ENCODE measurements at places on chromosomes 4 and X.

- no peak for DNase-seq
These were observed 3.9 kb upstream of the CHRNA9 start for GRCh38 chr4:40331101-40331745.

GRCh38 chr4:112916868-112917267 is 132.6 kb upstream of the ANK2 start:
- DNase-seq: no peak

DNA sequence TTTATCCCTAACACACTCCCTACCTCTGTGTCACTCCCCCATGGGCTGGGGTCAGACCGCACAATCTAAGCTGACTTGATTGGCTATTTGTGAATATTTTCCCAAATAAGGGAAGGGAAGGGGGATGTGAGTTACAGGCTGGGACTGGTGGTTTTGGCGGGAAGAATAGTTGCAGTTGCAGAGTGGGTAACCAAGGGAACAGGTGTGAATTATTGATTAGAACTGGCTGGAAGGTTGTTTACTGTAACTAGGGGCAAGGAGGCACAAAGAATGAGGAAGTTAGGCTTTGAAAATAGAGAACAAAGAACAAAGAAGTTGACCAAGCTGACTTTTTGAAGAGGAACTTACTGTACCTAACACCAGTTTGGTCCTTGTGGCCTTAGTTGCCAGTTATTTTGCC is 88.0 kb upstream of the XAGE2 start:
- no peak for DNase-seq

DNA sequence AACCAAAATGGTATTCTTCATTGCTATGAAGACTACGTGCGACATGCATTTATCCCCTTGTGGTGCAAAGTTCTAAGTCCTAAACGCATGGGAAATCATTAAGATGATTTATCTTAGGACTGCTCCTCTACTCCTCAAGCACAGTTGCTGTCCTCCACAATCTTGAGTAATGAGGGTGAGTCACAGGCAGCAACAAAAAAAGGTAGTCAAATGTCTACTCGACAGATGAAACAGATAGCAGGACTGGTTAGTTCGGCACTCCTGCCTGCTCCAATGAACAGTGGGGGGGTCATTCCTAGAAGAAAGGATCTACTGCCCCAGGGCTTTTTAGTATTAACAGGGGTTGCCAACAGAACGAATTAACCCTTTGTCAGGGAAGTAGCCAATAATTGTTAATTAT is 233.7 kb upstream of the FGF13 start:
- DNase-seq: no peak

DNA sequence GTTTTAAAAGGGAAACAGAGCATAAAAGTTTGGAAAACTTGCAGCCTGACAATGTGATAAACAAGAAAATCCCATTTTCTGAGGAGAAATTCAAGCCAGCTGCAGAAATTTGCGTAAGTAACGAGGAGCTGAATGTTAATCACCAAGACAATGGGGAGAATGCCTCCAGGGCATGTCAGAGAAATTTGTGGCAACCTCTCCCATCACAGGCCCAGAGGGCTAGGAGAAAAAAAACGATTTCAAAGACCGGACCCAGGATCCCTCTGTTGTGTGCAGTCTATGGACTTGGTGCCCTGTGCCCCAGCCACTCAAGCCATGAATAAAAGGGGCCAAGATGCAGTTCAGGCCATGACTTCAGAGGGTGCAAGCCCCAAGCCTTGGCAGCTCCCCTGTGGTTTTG is 355.4 kb upstream of the NDST3 start:
- DNase-seq: no peak

DNA sequence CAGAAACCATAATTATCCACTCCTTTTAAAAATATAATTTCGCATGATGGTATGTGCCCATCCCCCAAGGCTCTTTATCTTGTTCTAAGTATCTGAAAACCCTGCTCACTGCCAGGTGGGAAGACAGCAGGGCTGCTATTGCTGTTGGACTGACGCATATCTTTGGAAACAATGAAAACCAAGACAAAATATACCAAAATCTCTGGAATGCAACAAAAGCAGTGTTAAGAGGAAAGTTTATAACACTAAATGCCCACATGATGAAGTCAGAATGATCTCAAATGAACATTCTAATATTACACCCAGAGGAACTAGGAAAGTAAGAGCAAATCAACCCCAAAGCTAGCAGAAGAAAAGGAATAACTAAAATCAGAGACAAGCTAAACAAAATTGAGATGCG is 162.0 kb downstream of the FAM47B start:
- no peak for DNase-seq

DNA sequence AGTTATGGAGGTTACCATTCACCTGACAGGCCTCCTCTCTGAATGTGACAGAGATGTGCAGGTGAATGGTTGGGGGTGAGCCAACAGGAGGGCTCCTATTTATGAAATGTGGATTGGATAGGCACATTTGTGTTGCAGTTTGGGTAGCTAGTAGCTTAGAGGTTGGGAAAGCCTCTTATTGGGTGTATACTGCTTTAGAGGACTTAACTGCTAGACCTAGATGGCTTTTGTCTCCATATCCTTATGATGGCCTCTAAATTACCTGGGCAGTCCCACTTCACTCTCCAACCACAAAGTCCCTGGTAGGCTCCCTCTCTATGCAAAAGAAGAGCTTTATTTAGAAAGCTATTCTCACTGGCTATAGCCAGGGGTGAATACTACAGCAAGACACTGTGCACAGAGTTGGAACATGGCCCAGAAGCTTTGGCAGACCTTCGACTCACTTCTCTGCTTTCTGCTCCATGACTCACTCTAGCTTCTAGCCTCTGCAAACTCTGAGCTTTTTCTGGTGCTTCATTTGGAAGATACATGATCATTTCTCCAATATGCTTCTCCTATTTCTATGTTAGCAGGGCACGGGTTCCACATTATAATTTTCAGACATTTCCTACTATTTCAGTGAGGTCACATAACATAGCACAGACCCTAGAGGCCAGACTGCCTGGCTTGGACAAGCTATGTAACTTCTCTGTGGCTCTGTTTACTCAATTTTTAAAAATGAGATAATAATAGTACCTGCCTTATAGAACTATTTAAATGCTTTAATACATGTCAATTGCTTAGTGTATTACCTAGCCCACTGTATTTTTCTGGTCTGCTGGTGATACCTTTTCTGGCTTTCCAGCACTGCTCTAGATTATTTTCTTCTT is 6.0 kb upstream of the VGLL1 start:
- no peak for DNase-seq

GRCh38 chr4:158777423-158778155 is 8.8 kb downstream of the FNIP2 start:
- DNase-seq: no peak

- no peak for DNase-seq
These were observed 17.7 kb downstream of the RGS12 start for GRCh38 chr4:3310301-3311094.

GRCh38 chr4:134807231-134807745 is 605.7 kb upstream of the PABPC4L start:
- no peak for DNase-seq

DNA sequence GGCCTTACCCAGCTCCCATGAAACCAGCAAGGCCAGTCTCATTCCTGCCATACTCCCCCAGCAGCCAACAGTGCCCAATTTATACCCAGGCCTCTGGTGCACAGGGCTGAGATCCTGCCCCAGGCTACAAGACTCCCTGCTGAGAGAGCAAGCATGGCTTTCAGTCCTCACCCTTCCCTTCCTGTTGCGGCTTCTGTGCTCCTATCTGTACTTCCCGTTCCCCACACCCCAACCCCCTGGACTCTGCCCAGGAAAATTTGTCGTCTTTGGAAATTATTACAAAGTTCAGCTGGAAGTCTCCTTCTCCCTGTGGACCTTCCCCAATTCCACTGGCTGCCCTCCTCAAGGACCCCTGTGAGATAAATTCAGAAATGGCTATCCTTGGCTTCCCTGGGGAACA is 84.1 kb upstream of the GK2 start:
- no peak for DNase-seq

DNA sequence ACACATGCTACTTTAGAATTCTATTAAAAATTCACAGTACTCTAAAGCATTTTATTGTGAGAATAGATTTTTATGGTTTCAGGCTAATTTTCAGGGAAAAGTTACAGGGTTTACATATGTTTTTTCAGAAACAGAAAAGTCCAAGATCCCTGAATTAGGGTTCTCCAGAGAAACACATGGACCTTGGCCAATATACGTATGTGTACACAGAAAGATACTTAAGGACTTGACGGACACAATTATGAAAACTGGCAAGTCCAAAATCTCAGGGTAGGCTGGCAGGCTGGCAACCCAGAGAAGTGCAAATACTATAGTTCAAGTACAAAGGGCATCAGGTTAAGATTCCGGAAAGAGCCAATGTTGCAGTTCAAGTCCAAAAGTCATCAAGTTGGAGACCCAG is 1897.8 kb upstream of the PCDH10 start:
- no peak for DNase-seq

DNA sequence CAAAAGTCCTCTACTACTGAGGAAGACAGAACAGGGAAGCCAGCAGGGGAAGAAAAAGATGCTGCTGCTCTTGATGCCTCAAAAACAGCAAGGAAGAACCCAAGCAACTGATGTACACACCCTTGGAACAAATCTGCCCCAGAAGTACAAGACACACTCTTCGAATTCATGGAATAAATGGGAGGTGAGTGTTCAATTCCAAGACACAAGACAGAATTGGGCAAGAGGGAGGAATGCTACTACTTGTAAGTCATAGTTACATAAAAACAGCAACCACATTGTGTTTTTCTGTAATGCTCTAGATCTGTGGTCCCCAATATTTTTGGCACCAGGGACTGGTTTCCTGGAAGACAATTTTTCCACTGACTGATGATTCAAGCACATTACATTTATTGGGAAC is 58.0 kb upstream of the H2AZ1 start:
- no peak for DNase-seq

DNA sequence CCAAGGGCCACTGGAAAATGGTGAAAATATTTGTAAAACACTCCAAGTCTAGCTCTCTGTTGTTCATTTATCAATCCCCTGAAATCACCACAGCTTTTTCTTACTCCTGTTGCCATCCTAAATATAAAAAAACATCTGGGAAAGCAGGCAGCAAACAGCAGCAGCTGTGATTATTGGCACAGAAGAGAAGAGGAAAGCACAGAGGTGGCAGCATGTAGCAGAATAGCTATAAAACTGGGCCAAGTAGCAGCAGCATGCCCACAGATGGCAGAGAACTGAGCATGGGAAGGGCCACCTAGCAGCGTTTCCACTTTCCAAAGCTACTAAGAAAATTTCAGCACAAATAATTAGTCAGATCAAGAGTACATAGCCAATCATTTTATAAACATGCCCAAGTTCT is 307.2 kb downstream of the SLC7A11 start:
- DNase-seq: no peak

GRCh38 chr4:20787940-20788665 is 87.8 kb downstream of the PACRGL start:
- DNase-seq: no peak

- DNase-seq: no peak
These were observed 12.9 kb downstream of the TMEM184C start for GRCh38 chr4:147629783-147630730.

DNA sequence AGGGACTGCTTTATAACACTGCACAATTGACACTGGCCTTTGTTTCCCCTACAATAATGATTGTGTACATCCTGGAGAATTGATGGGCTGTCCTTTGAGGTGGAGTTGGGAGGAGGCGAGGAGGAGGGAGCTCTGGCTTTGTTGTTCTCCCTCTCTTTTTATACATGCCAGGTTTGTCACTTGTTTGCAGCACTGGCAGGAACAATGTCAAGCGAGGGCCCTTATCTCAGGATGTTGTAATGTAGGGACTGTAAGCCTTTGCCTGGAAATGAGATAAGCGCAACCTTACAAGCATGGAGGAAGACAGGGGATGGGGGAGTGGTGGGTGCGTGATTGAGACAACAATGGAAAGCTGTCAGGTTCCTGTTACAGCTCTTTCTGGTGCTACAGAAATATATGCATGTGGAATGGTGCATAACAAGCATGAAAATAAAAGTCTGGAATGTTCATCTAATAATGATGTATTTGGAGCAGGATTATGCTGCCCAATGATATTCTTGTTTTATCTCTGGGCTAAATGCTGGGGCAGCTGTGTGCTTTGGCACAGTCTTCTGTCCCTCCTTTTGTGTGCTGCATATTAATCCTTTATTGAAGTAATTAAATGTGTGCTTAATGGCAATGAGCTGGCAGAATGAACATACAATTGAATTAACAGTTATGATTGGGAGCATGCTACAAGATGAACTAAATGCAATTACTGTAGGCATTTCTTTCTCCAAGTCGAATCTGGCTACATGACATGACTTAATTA is 294.4 kb downstream of the GPAT3 start:
- DNase-seq: no peak

- no peak for DNase-seq
These were observed 2.0 kb upstream of the STAG2 start for GRCh38 chrX:123959281-123960063.

GRCh38 chr4:132934911-132935310 is 214.2 kb upstream of the PCDH10 start:
- no peak for DNase-seq

- no peak for DNase-seq
These were observed 807.2 kb upstream of the NDST4 start for GRCh38 chr4:115920637-115921036.

DNA sequence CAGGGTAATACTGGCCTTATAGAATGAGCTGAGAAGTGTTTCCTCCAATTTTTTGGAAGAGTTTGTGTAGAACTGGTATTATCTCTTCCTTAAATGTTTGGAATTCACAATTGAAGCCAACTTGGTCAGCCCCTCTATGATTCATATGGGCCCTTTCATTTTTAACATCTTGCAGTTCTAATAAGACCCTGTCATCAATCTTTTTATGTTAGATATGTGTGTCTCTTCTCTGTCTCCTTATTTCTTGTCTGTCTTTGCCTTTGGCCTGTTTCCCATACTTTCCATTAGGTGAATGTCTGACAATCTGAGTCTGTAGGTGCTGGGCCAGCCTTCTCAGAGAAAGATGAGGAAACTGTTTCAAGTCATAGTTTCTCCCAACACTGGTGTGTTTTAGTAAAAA is 88.7 kb downstream of the SLC16A2 start:
- no peak for DNase-seq

DNA sequence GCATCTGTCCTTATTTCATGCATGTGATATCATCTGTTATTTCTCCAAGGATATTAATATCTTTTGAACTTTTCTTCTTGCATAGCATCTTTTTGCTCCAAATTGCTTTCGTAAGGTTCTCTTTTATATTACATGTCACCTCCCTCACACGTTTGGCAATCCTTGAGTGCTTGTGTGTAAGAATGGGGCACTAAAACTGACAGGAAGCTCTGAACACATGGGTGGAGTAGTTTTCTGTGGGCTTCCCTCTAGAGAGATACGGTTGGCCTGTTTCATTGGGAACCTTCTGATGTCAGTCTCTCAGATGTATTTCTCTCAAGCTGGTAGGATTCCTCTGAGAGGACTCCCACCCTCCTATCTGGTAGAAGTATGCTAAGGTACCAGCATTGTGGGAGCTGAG is 223.0 kb downstream of the MID1 start:
- no peak for DNase-seq

- DNase-seq: no peak
These were observed 19.6 kb downstream of the CD40LG start for GRCh38 chrX:136667446-136668168.
